CD4-positive, alpha-beta T cell treated with Interleukin-2 at 100 ng/mL for 4 hours (primary cell): ENCODE measurements at places on chromosomes 7 and 10.

- no peak for DNase-seq
These were observed 497.3 kb downstream of the INHBA start for GRCh38 chr7:41205600-41205999.

DNA sequence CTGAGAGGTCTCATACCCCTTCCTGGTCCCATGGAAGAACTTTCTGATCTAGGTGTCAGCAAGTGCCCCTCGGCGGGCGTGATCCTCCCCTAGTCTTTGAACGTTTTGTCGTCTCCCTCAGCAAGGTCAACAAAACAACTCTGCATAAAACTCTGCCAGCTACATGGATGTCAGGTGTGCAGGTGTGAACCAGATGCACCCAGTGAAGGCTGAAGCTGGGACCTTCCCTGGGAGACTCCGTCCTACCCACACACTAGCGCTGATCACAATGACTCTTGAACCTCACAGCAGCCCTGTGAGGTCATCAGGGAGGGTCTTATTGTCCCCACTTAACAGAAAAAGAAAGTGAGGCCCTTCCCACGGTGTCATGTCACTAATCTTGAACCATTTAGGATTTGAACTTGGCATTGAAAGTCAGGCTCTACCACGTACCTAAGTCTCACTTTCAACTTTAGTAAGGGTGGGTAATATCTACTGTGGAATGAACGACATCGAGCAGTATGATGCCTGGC is 68.1 kb downstream of the VSTM4 start:
- no peak for DNase-seq

DNA sequence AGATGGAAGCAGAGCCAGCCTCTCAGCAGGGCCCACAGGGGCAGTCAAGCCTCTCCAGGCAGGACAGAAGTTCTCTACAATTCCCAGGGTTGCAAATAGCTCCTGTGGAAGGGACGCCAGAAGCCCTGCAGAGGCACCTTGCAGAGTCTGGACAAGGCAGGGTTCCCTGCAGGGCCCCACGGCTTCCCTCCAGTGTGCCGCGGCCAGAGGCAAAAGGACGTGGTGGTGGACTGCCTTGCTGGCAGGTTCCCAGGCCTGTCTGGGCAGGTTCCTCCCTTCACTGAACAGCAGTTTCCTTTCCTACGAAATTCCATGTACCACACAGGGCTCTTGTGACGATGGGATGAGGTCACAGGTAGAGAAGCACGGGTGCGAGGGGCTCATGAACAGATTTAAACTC is 25.1 kb downstream of the UPP1 start:
- DNase-seq, result no peak

GRCh38 chr7:143908120-143908519 is 6.1 kb upstream of the TCAF1 start:
- no peak for DNase-seq

GRCh38 chr7:22920672-22921071 is 93.3 kb downstream of the HYCC1 start:
- DNase-seq, result no peak

GRCh38 chr7:26265065-26265464 is 26.6 kb upstream of the SNX10 start:
- no peak for DNase-seq

- DNase-seq, result no peak
These were observed 4.6 kb downstream of the WIPF3 start for GRCh38 chr7:29810813-29811482.

- DNase-seq, result no peak
These were observed 807.9 kb upstream of the MBL2 start for GRCh38 chr10:53580465-53580864.

GRCh38 chr7:28958235-28958979 is at the start of gene TRIL:
Gene TRIL (minus strand): TSS chr7:28958330. CDS start chr7:28958046, 284 bp downstream.
- no peak for DNase-seq

GRCh38 chr7:12945901-12946300 is 258.5 kb downstream of the ARL4A start:
- DNase-seq, result no peak

GRCh38 chr10:115706488-115707076 is 566.4 kb downstream of the GFRA1 start:
- no peak for DNase-seq

GRCh38 chr10:33735464-33735923 is 401.0 kb upstream of the NRP1 start:
- no peak for DNase-seq

GRCh38 chr7:97733276-97734161 is 1.6 kb downstream of the TAC1 start:
- DNase-seq, result no peak

DNA sequence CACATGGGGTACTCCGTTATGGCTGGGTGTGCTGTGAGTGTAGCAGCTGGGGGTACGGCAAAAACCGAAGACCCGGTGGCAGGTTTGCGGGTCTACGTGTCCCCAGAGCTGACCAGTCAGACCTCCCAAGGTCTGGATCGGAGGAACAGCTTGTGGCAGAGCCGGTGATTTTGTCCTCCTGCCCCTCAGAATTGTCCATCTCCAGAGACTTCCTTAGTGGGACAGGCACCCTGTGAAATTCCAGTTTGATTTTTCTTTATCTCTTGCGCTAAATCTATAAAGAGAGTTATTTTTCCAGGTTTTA is 1.0 kb downstream of the EIF3B start:
- no peak for DNase-seq

DNA sequence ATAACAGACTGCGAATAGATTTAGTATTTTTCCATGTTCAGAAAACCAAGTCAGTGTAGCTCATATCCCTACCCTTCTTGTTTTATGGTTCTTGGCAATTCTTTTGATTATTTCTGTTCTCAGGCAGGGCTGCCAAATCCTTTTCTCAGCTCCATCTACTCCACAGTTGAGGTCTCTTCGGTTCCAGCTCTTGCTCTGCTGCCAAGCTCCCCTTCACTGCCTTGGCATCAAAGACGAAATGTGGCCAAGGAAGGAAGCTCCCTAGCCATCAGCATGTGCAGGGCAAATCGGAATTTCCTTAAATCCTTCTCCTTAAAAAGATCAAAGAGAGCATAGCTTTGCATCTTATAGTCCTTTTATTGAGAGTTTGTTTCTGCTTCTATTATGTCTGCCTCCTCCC is 116.4 kb upstream of the NOBOX start:
- no peak for DNase-seq

DNA sequence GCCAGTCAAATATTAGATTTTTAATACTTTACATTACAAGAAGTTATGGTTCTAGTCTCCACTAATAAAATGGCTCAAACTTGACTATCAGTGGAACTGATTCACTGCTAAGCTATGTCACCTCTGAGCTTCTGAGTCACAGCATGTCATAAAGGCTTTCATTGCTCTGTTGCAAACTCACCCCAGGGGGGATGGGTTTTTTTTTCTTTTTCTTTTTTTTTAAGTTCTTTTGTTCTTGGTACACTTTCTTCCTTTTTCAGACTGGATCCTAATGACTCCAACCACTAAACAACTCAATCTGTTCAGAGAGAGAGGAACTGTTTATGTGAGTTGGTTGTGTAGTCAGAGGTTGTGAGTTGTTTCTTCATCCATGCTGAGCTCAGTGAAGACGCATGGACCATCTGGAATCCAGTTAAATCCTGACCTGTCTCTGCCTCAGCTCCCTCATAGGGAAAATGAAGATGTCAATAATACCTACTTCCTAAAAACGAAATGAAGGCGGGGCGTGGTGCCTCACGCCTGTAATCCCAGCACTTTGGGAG is 11.0 kb downstream of the MYOF start:
- DNase-seq, result no peak

DNA sequence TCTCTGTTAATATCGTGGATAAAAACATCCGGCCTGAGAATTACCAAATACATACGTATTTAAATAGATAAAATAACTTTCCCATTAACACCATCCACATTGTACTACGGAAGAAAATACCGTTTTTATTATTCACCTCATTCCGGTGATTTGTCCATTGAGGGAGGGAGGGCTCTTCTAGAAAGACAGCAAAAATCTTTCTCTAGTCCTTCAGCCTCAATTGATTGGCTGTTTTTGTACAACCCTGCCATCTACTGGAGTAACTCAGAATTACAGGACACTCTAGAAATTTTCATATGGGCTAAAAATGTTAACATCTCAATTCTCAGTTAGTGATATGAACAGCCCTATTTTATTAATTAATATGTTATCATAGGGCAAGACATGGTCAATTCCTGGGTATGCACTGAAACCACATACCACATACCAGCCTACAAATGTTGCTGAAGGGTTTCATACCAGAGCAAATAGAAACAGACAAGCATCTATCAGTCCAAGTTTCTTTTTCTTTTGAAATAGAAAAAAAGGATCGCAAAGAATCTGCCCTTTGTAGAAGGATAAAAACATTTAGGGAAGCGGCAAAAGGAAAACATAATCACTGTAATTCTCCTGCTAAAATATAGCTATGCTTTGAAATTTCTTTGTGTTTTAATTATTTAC is 55.8 kb upstream of the CDCA7L start:
- peak; percentile 70 for DNase-seq

- no peak for DNase-seq
These were observed 70.0 kb downstream of the AFAP1L2 start for GRCh38 chr10:114334301-114334700.

- no peak for DNase-seq
These were observed 20.5 kb downstream of the ARHGAP12 start for GRCh38 chr10:31908157-31908556.

- DNase-seq, result no peak
These were observed 49.4 kb downstream of the CPEB3 start for GRCh38 chr10:92241501-92241900.

- DNase-seq, result no peak
These were observed 32.2 kb downstream of the CTTNBP2 start for GRCh38 chr7:117841011-117841410.

- no peak for DNase-seq
These were observed 123.0 kb upstream of the FZD8 start for GRCh38 chr10:35765066-35765527.

DNA sequence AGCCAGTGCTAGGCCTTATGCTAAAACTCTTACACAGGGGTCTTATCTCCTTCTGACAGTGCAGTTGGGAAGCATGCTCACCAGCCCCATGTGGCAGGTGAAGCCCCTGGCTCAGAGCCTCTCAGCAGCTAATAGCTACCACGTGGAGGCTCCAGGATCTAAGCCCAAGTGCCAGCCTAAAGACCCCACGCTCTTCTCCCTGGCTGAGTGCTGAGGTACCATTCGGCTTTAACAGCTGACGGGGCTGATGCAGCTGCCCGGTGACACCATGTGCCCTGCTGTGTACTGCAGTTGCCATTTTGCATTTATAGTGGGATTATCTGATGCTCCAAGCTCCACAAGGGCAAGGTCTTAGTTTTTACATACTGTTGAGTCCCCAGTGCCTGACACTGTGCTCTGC is 515.7 kb upstream of the GALNT17 start:
- DNase-seq, result no peak

DNA sequence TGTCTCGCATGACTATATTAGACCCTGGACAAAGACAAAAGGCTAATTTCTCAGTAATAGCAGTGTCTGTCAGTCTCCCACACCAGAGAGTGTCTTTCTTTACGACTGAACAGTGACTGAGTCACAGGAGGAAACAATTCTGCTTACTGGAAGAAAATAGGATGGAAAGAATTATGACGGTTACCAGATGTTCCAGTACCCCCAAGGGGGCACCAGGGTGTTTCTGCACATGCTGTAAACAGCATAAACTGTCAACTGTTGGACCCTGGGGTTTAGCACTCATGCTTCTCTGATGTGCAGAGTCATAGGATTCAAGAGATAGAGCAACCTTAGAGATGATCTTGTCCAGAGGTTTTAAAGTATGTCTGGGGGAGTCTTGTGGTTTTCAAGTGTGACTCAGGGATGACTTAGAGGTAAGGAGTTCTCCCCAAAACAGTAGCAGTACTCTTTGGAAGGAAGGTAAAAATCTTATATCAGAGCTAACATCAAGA is 291.7 kb downstream of the THSD7A start:
- DNase-seq, result no peak

DNA sequence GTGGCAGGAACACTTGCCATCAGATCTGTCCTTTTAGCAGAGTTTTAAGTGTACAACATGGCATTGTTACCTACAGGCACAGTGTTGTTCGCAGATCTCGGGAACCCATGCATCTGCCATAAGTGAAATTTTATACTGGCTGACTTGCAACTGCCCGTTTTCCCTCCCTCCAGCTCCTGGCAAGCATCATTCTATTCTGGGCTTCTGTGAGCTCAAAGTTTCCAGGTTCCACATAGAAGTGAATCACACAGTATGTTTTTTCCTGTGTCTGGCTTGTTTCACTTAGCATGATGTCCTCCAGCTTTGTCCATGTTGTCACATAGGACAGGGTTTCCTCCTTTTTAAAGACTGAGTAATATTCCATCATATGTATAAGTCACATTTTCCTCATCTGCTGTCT is 56.6 kb downstream of the C10orf143 start:
- DNase-seq, result no peak

DNA sequence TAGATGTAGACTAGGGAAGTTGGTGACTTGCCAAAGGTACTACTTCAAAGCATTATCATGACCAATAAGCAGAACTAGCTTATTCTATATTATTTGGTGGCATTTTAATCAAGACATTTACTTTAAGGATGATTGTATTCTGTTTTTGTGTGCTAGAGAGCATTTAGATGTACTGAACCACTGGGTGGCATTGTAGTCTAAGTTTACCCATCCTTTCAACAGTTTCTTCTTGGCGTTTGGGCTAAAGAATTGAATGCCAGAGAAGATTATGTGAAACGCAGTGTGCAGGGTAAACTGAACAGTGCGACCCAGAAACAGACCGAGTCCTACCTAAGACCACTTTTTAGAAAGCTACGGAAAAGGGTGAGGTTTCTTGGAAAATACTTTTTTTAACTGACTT is 26.8 kb downstream of the PRPF18 start:
- DNase-seq, result no peak

DNA sequence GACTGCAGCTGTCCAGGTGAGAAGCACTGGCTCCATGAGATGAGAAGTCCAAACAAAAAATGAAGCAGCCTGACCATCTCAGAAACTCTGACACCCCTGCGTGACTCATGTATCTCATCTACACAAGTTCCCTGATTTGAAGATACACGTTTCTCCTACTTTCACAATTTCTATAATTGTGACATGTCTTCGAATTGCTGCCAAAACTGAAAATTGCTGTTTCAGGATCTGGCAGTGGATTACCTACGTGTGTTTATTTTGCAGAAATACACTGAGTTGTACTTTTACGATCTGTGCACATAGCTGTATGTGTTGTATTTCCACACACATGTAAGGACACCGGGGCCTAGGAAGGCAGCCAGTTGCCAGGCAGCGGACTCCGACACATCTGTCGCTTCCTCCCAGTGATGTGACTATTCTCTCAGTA is 53.2 kb downstream of the LARP4B start:
- no peak for DNase-seq

DNA sequence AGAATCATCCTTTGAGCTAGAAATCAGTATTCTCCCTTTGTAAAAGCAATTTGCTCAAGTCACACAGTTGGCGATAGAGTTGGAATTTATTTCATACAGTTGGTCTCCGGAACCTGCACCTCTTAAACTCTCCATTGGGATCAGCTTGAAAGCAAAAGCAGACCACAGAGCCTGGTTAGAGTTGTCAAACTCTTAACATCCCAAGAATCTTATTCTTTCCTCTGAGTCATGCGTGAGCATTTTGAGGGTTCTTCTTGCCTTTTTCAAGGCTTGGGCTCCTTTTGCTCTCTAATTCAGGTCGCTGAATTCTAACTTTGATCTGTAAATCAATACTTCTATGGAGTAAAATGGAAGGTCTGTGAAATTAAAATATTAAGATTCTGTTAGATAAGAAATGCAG is 19.6 kb upstream of the SCIN start:
- DNase-seq, result no peak

GRCh38 chr7:38453168-38453567 is 178.0 kb downstream of the AMPH start:
- no peak for DNase-seq

- DNase-seq, result no peak
These were observed 13.3 kb downstream of the GNA12 start for GRCh38 chr7:2830609-2831376.
